ENCODE measurements at places on chromosomes 4 and X.

GRCh38 chr4:2249526-2250356 lies 7.8 kb upstream of the HAUS3 start:
- DNase-seq = no peak

- DNase-seq = no peak
Observed at GRCh38 chrX:724256-724655, 93.7 kb downstream of the SHOX start.

DNA sequence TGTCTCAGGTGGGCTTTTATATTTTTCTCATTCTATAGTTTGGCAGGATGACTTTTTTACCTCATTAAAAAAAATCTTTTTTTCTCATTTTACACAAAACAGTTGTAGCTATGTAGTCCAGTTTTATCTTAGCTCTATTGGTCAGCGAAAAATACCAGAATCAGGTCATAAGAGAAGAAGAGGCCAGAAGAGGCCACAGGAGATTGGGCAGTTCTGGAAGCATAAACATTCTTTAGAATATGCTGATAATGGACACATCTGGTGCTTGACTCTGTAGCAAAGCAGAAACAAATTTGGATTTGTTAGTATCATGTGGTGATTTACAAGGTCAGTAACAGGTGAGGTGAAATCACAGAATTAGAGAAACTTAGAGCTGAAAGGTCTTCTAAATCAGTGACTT lies 66.6 kb upstream of the ARHGAP24 start:
- DNase-seq = no peak

DNA sequence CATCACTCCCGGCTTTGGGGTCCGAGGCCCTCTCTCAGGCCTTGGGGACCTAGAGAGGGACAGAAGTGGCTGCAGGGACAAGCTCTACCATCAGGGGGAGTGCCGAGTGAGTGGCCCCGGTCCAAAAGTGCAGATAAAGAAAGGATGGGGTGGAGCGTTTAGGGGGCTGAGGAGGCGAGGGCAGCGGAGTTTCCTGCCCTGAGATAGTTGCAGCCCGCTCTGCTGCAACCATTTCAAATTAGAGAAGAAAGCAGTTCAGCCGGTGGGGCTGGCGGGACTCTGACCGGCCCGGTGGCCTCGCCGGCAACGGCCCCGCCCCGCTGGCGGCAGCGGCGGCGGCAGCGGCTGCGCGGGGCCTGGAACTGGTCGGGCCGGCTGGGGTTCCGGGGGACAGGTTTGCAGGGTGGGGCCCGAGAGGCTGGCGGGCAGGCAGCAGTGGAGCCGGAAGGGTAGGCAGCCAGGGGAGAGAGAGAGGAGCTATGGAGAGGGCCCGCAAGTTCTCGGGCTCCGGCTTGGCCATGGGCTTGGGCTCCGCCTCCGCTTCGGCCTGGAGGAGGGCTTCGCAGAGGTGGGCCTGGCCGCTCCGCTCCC lies 7.6 kb downstream of the DLG3 start:
- DNase-seq = peak; percentile 78

DNA sequence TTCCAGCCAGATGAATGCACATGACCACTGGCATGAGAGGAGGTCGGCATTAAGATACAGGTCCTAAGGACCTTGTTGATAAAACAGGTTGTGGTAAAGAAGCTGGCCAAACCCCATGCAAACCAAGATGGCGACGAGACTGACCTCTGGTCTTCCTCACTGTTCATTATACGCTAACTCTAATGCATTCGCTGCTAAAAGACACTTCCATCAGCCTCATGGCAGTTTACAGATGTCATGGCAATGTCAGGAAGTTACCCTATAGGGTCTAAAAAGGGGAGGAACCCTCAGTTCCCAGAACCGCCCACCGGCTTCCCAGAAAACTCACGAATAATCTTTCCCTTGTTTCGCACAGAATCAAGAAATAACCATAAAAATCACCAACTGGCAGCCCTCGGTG lies 182.4 kb downstream of the DHRSX start:
- peak; percentile 21 for DNase-seq

- no peak for DNase-seq
Observed at GRCh38 chr4:174307694-174308093, 24.0 kb downstream of the CEP44 start.

GRCh38 chr4:152352215-152352614 lies 183.7 kb downstream of the FBXW7 start:
- DNase-seq = no peak

DNA sequence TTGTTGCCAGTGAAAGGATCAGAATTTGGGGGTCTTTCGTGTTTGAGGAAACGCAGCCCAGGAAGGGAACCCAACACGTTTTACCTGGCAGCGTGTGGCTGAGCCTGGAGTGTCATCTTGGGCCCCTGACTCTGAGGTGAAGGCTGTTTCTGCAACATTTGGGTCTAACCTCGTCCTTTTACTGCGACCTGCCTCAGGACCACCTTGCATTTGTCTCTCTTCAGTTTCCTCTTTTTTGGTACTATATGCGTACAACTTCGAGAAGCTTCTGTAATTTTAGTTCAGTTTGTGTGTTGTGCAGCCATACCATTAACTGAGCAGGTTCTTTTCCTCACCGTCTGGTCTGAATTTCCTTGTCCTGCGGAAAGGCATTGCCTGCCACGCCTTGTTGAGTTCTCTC lies 61.5 kb downstream of the TMEM131L start:
- no peak for DNase-seq

DNA sequence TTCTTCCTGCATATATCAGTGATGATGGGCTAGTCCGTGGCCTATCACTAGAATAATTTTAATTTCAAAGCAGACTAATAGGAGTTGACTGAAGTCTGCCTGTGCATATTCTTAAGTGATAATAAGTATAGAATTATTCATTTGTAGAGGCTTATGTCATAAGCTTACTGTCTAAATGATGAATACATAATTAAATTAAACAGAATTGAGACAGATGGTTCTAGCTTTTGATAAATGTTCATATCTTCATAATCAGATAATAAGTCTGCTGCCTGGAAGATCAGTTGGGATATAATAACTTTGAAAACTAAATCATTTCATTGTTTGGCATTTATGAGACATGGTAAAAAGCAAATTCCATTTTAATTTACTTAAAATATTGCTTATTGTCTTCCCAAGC lies 1175.6 kb downstream of the TECRL start:
- no peak for DNase-seq

- no peak for DNase-seq
Observed at GRCh38 chr4:12446256-12446655, 1017.6 kb upstream of the HS3ST1 start.

GRCh38 chr4:113209652-113210320 lies 160.3 kb downstream of the ANK2 start:
- DNase-seq = no peak
